Hepatocyte (in vitro differentiated cells): ENCODE measurements at places on chromosomes 6 and 20.
A peak's percentile ranks its signal among the peaks of the same experiment; 100 is the strongest.

- peak; percentile 38 for DNase-seq
Measured at GRCh38 chr6:27176096-27176495, 71.4 kb upstream of the PRSS16 start.

DNA sequence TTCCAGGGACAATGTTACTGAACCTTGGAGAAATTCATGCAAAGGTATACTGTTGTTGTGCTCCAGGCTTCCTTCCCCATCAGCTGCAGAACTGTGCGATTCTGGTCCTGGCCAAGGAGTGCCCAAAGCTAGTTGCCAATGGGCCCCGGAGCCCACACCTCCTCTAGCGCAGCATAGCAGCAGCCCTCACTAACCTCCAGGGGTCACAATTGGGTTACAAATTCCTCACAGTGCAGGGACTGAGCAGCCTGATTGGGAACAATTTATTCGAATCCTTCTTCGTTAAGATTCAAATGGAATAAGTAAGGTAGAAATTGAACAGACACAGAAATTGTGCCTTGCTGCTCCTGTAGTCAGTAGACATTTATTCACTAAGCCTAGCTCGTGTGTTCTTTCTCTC lies 284.9 kb downstream of the PRKN start:
- DNase-seq = peak; percentile 19

DNA sequence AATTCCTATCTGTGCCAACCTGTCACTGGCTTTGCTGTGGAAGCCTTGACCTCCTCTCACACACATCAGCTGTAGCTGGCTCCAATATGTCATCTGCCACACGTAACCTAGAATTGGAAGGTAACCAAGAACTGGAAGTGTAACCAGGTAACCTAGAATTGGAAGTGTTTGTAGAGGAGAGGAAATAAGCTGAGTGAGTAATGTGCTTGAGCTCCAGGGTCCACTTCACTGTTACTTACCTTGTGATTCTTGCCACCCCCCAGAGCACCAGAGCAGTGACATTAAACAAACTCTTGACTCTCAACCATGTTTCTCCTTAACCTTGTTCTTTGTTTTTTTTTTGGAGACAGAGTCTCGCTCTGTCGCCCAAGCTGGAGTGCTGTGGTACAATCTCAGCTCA lies 350.5 kb downstream of the NRN1 start:
- no peak for DNase-seq

DNA sequence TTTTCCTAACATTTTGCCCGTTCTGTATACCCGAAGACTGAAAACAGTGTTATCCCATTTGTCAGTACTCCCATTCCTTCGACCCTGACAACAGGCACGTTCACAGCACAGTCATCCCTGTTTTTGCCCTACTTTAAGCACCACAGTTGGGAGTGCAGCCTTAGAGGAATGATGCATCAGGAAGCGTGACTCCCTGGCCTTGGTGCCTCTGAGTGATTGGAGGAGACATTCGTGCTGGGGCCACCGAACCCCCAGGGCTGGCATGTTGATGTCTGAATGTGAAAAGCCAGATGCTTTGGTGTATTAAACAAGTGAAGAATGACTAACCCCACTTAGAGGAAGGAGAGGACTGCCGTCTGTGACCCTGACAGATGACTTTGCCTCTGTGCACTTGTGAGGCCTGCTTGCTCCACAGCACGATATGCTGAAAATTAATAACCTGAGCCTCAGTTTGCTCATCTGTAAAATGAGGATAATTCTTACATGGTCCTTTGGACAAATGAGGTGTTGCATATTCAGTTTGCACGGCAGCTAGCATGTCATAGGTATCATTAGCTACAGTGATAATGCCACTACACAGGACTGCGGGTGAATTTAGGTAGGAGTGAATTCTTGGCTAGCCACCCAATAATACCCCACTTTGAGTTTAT lies 36.0 kb downstream of the STK35 start:
- DNase-seq = no peak

DNA sequence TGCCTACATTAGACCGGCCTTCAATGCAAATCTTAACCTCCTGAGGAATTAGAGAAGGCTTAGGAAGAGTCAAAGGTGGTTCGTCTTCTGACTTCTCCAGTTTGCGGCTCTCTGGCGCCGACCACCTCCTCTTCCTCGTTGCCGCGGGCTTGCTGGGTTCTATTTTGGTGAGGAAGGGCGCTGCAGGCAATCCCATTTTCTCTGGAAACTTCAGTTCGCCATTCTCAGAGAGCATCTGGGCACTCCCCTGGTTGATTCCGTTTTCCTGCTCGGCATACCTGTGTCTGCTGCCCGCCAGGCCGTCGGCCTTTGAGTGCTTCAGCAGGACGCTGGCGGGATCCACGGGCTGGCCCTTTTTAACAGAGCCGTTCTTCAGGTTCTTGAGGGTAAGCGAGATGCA lies 67.9 kb downstream of the GMPR start:
- DNase-seq = no peak

DNA sequence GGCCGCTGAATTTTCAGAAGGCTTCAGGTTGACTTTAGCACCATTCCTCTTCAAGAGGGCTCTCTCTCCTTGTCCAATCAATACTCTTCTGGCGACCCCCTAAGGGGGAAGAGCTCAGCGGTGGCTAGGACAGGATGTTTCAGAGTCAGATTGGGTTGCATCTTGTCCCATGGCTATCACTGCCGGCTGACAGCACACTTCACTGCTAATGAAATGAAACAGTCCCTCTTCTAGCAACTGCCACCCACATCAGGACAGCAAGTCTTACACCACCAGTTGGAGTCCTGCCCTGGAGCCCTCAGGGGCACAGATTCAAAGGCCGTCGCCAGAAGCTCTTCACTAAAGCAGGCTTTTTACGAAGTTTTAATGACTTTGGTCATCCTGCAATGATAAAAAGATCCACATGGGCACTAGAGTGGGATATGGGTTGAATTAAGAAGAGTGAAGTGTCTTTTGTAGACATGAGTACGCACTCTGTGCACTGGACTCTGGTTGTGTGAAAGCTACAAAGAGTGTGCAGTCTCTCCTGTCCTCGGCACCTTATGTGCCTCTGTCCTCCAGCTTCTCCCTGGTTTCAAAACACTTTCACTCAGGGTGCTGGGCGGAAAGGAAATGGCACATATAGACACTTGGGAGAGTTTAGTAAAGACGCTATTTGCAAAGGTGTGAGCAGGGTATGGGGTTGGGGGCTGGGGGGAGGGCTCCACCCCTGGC lies 66.1 kb upstream of the SLC22A16 start:
- DNase-seq = no peak

DNA sequence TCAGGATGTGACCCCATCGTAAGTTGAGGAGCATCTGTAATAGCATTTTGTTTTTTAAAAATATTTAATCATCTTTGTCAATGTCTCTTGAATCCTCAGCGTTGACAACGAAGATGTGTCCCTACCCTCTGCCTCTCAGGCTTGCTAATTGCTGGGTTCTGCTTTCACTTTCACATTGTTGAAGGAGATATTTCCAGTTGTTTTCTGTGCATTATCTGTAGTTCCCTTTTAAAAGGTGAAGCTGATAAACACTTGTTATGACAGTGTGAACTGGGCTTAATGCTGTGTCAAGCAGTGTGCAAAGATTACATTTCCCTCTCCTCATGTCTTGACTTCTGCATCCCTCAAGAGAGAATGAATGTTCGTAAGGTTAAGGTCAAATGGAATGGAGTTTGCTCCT lies 54.9 kb downstream of the CSE1L start:
- no peak for DNase-seq

DNA sequence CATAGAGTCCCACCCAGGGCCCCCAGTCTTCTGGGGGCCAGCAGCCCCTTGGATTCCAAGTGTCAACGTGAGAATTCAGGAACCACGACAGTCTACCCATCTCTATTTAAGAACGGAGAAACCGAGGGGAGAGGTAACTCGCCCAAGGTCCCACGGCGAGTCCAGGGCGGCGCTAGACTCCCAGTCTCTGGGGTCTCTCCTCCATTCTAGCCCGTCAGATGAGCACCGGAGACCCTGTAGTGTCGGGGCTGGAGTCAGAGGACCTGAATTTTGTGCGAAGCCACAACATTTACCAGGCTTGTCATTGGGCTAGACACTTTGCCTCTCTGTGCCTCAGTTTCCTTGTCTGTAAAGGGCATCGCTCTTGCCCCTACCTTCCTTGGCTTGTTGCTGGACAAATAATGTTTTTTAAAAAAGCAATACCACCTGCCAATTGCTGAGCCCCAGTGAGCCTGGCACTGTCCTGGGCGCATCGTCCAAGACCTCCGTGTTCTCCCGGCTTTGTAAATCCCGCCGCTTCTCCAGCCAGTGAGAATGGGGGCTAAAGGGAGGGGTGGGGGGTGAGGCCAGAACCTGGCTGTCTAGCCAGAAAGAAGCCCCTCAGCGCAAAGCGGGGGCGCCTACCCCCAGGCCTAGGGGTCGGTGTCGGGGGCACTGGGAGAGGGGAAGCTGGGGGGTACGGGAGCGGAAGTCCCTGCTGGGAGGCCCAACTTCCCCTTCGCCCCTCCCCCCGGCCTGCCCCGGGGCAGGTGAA lies 91.7 kb downstream of the NCR2 start:
- DNase-seq = no peak

- DNase-seq = peak; percentile 64
Measured at GRCh38 chr20:40687384-40688128, 1.5 kb downstream of the MAFB start.

DNA sequence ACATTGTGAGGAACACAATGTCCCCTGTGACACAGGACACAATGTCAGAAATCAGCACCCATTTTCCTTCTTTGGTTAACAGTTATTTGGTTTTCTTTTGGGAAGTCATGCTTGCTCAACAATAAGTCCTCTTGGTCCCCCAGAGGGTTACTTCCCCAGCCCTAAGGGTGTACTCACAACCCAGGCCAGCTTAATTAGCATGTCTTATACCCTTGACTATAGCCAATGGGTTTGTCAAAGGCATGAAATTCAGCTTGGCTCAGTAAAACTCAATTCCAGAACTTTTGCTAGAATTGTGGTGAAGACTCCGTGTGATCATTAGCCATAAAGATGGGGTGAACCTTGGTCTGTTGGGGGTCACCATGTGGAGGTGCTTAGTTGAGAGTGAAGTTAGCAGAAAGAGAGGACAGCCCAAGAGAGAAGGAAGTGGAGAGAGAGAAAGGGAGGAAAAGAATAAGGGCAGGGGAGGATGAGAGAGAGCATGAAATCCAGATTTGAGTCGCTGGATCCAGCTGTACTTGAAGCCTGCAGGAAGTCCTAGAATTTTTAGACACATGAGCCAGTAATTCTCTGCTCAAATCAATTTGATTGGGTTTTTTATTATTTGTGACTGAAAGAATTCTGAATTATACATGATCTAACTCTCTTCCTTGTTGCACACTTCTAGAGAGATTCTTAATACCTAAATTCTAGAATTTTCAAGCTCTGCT lies 321.3 kb upstream of the JAG1 start:
- DNase-seq = no peak

DNA sequence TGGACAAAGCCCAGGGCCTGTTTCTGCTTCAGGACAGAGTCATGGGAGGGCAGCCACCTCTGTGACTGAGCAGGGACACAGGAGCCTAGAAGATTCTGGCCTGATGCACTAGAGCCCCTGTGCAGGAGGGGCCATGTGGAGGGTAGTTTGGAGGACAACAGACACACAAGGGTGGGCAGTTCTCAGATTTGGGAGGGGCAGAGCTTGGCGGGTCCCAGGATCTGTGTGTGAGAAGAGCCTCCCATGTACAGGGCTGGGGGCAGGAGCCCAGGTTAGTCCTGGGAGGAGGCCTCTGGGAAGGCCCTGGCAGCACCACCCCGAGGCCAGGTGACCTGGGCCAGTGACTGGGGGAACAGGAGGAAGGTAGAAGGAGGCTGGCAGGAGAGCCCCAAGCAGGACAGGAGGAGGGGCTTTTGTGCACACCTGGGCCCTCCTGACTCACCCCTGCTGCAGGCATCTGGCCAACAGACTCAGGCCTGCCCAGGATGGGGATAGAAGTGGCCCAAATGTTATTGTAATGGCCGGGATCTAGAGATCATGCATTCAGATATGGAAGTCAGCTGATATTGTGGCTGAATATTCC lies 1.4 kb upstream of the ULBP3 start:
- no peak for DNase-seq
